ENCODE measurements at places on chromosomes 12 and 14.

GRCh38 chr12:53258541-53259539 lies 9.3 kb upstream of the ESPL1 start:
- no peak for DNase-seq

- DNase-seq = no peak
Measured at GRCh38 chr14:94876306-94876705, 106.4 kb upstream of the GSC start.

- no peak for DNase-seq
Measured at GRCh38 chr12:101857043-101857558, 20.3 kb upstream of the DRAM1 start.

- no peak for DNase-seq
Measured at GRCh38 chr12:27309293-27309994, 23.2 kb upstream of the BMAL2 start.

GRCh38 chr12:50638482-50638880 lies 125.4 kb upstream of the ATF1 start:
- no peak for DNase-seq

DNA sequence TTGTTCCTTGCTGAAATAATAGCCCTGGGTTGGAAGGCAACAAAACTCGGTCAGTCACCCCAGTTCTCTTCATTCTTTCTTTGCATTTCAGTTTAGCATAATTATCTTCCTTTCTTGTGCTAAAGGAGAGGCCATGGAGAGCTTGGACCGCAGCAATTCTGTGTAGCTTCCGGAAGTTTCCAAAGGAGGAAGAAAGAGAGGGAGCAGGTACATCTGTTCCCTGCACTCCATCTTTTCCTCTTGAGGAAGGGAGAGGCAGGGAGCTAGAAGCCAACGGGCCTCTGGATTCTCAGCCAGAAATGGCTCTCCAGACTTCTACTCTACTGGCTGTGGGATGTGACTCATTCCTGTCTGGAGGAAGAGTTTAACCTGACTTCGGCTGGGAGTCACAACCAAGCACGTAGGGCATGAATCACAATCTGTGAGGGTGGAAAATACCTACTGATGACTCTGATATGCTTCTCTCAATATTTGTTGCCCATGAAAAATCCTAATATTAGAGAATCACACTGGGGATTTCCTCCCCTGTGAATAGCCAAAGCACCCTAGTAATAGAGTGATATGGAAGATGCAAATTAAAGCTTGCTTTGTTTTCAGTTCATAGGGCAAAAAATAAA lies 17.0 kb downstream of the ANO6 start:
- DNase-seq = no peak

- DNase-seq = no peak
Measured at GRCh38 chr12:20475542-20475941, 107.2 kb downstream of the PDE3A start.

DNA sequence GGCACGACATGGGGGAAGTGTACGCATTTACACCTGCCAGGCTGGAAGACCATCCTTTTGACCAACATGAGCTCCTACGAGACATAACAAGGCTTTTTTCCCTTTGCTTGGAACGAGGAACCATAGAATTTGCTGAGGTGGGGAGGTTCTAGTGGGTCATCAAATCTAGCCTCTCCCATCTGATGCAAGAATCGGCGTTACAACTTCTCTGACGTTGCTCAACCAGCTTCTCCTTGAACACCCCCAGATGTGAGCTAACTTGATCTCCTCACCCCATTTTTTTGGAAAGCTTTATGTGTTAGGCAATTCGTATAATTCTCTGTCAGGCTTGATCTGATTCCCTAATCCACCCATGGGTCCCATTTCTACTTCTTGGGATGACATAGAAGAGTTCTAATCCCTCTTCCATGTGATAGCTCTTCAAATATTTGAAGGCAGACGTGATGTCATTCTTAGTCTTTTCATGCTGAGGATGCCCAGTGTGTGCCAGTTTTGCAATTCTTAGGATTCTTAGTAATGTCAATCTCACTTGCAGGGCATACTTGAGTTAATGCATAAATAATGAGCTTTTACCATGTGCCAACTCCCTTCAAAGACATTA lies 163.6 kb upstream of the PARP11 start:
- DNase-seq = no peak

DNA sequence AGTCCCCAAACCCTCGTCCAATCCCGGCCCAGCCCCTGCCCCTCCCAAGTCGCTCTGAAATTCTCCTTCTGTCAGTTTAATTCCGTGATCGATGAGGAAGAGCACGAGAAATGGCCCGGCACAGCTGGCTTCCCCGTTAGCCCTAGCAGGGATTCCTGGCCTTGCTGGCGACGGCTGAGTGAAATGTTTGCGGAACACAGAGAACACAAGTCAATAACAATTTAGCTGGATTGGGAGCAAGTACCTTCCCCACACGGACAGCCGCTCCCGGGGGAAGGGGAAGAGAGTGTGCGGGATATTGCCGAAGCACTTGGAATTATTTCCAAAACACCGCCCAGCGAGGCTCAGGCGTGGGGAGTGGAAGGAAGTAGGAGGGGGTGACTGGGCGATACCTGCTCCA lies 134.6 kb downstream of the RBM19 start:
- no peak for DNase-seq

DNA sequence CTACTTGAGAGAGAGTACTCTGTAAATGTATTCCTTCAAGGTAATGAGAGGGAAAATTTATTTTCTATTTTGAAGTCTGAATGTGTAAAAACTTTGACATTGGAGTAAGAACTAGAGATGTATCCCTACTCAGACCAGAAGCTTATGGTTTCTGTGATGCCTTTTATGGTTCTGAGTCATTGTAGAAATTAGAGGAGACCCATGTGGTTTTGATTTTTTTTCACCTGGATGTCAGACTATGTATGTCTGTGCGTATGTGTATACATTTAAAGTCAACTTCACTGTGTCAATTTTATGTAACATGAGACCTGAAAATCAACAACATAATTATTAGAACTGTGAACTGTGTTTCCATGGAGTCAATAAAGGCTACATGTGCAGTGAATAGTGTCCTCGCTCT lies 302.0 kb downstream of the TRHDE start:
- DNase-seq = no peak

DNA sequence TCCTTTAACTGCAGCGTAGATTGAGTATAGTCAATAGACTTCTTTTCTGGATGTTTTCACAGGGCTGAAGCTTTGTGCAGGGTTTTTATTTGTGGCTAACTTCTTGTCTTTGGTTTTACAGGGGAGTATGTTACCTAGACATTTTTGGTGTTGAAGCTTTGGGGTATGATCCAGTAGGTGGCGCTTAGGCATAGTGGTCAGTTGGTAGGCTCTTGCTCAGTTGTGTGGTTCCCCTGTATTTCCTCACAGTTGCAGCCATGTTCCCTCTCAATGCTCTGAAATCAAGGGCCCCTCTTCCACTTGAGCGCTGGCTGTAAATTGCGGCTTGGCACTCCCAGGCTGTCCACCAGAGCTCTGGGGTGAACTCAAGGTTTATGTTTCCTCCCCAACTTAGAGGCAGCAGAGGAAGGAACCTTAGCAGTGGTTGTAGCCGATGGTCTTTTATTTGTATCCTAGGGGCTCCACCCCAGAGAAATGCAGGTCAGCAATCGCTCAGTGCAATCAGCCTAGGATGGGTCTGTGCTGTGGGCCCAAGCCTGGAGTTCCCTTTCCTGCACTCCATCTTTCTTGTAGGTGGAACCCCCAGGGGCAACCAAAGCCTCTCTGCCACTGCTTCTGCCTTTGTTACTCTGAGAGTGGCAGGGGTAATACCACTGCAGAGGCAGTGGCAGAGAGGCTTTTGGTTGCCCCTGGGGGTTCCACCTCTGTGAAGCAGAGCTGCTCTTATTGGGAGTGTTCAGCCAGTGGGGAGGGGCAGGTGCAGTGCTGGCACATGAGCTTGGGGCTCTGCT lies 55.1 kb downstream of the CMAS start:
- DNase-seq = no peak

All from stimulated activated CD4-positive, alpha-beta T cell treated with anti-CD3 and anti-CD28 coated beads, TNF-alpha, amount 100 ng/mL, for 4 hours (primary cell).